ENCODE measurements at places on chromosomes 12 and 14.
A peak's percentile ranks its signal among the peaks of the same experiment; 100 is the strongest.

GRCh38 chr14:24911324-24912109, 138.4 kb downstream of the STXBP6 start:
- no peak for DNase-seq

GRCh38 chr12:129150721-129151120, 297.4 kb downstream of the GLT1D1 start:
- DNase-seq: no peak

GRCh38 chr12:21301-22189, 45.0 kb upstream of the IQSEC3 start:
- DNase-seq: no peak

DNA sequence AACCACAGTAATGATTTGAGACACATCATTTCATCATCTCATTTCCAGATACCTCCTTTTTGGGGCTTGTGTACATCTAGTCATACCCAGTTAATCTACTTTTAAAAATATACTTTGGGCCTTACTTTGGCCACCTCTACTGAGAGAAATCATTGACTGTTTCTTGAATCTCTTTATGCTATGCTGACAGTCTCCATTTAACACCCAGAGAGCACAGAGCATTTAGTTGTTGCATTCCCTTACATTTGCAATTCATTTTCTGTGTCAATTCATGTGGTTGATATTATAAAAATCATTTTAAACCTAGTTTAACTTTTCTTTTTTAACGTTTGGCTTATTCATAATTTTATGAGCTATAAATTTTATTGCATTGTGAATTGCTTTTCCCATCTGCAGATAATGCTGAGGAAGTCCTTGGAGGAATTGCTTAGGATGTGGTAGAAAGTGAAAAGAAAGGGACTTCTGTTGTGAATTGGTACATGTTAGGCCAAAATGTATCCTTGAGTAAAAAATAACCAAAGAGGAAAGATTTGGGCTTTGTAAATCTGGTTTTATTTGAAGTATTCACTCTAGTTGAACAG, 17.0 kb upstream of the SLC15A5 start:
- DNase-seq: no peak

DNA sequence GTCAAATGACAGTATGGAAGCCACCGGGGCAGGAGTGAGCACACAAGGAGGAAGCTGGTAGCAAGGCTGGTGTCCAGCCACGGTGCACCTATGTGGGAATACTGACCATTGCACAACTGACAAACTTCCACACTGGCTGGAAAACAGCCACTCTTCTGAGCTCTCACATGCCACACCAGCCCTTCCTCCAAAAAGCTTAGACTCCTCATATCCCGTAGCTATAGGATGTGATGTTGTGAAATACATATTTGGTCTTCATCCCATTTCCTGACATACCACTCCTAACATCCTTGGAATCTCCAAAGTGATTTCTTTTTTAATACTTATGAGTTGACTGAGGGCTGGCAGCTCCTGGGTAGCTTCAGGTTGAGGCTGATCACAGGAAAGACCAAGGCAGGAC, 103.6 kb downstream of the NTF3 start:
- no peak for DNase-seq

- DNase-seq: no peak
Measured at GRCh38 chr14:89844508-89844907, 110.0 kb downstream of the EFCAB11 start.

DNA sequence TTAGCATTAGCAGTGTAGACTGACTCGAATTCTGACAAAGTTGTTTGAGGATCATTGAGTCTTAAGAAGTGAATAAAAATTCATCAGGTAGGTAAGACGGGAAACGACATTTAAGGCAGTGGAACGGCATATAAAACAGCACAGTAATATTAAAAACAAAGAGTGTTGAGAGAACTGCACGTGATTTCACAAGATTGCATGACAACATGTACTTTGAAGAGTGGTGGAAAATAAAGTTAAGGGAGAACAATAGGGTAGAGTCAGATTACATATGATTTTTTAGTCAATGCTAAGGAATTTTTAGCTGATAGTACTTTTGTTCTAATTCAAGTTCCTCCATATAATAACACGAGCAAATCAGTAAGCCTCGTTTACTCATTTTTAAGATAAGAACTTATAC, 115.4 kb downstream of the SOX5 start:
- DNase-seq: no peak

DNA sequence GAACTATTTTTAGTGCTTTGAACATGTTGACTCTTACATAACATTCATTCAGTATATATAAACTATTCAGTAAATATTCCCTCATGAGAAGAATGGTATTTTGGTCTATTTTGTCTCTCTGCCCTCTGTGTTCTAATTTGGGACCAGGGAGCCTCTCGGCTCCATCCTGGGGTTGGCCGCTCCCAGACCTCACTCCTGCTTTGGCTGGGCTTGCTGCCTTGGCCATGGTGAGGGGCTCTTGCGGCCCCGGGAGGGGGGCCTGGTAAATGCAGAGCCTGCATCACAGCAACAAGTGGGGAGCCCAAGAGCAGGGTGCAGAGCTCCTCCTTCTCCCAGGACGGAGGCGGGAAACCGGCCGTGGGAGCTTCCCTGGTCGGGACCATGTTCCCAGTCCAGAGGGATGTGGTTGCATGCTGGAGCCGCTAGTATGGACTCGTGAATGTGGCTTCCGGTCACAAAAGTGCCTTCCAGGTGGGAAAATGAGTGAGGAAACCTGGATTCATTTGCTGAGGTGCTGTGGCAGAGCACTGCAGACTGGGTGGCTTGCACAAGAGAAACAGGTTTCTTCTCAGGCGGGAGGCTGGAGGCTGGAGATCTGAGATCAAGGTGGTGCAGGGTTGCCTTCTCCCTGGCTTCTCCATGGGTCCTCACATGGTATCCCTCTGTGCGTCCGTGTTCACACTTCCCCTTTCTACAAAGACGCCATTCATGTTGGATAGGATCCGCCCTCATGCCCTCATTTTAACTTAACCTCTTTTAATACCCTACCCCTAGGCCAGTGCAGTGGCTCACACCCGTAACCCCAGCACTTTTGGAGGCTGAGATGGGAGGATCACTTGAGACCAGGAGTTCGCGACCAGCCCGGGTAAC, 250.2 kb downstream of the CACNA1C start:
- no peak for DNase-seq

GRCh38 chr14:89669193-89669592, 252.2 kb upstream of the FOXN3 start:
- no peak for DNase-seq

DNA sequence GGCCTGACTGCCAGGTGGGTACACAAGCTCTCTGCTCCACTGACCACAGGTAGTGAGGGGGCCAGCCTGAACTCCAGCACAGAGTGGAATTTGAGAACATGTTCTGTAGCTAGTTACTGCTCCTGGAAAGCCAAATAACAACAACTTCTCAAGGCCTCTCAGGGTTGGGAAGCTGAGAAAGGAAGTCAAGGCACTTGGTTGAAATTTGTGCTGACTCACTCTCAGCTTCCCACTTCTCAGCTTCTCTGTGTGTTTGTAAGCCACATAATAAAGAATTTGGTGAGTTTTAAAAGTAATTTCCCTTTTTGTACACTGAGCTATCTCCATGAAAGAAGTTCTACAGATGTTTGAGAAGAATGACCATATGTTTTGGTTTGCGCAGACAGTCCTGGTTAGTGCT, 234.9 kb downstream of the KTN1 start:
- no peak for DNase-seq

DNA sequence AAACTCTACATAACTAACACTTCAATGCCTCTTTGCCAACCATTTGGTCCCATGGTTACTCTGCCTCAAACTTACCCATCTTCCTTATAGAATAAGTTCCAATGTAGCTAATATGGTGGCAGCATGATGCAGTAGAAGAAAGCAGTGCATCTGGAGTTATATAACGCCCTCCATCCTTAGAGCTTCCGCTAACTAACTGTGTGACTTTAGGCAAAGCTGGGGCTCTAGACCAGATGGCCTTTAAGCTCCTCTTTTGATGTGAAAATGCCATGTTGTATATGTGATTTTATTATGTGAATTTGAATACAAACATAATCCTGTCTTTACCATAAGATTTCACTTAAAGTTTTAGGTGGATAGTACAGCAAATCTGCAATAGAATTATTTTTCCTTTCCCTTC, 6.1 kb downstream of the ABCD2 start:
- no peak for DNase-seq

- DNase-seq: no peak
Measured at GRCh38 chr14:105487986-105488777, 1.5 kb downstream of the CRIP1 start.

GRCh38 chr12:12327802-12328201, 22.2 kb downstream of the MANSC1 start:
- DNase-seq: peak; percentile 26

GRCh38 chr14:100662879-100663760, 63.6 kb upstream of the DLK1 start:
- peak; percentile 63 for DNase-seq

DNA sequence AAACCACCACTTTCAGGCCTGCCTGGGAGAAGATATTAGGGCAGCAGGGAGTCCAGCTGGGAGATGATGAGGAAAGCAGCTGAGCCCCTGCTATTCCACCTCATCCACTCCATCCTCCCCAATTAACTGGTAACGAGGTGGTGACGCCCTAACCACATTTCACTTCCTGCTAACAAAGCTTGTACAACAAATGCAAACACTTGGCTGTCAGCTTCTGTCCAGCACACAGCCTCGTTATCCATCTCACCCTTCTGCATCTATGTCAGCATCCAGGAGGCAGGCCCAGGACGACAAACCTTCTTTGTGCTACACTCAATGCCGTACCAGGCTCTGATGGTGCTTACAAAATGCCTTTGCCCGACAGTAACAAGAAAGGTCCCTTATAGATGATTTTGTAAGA, 225.4 kb downstream of the APAF1 start:
- peak; percentile 30 for DNase-seq

DNA sequence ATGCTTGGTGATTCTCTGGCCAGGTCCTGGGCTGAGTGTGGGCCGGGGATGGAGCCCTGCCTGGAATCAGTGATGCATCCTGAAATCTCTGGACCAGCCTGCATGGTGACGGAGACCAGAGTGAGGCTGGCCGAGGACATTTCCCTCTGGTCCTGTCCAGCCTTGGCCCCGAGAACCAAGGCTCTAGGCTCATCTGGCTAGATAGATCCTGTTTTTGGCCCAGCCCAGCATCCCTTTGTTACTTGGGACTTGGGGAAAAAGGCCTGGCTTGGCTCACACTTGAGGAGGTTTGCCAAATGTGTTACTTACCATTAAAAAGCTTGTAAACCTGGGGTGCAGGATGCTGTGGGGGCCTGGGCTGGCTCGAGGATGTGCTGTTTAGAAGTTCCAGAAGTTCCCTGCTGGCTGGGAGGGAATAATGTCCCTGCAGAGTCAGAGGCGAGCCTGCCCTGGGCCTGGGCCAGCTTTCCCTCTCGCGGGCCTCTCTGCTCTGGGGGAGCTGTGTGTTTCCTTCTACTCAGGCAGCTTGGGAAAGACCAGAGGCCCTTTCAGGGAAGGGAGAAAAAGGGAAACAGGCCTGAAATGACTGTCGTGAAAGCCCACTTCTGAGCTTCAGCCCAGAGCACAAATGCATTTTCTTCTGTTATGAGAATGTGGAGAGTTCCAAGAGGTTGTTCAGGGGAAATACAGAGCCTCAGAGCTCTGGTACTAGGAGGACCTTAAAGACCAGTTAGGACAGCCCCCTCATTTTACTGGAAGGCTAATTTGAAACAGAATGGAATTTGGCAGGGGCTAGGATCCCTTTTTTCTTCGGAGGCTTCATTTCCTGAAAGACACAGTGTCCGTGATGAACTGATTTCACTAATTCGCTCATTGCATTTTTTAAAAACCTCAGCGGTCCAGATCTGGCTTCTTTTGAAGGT, 47.2 kb upstream of the CTDSP2 start:
- DNase-seq: no peak

GRCh38 chr12:41264281-41264680, 76.2 kb downstream of the PDZRN4 start:
- no peak for DNase-seq

DNA sequence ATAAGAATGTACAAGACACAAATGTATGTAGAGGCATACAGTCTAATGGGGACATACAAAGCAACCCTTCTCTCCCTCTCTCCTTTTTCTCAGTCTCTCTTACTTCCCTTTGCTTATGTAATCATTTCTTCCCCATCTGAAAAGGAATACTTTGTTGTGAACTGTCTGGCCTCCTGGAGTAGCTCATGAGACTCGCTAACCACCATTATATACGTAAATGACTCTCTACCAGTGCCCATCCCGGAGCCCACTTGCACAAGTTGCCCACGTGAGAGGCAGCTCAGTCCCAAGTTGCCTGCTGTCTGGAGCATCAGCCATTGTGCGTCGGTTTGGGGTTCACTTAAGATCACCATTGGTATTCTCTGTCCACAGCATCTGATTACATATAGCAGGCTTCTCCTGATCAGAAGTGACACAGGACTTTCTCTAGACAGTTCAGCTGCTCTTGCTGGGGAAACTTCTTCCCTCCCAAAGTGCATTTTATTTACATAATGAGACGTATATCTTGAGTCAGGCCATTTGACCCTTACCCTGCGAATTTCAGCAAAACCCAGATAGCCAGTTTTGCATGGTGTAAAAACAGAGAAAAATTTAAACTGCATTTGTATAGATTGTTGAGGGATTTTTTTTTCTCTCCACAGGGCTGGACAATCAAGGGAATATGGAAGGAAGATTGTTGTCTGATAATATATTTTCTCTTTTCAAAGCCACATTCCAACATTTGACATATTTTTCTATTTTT, 220.7 kb upstream of the EGLN3 start:
- no peak for DNase-seq

GRCh38 chr14:21724090-21724973, 50.7 kb upstream of the OR4E1 start:
- no peak for DNase-seq

- no peak for DNase-seq
Measured at GRCh38 chr12:78430551-78430950, 434.0 kb upstream of the SYT1 start.

DNA sequence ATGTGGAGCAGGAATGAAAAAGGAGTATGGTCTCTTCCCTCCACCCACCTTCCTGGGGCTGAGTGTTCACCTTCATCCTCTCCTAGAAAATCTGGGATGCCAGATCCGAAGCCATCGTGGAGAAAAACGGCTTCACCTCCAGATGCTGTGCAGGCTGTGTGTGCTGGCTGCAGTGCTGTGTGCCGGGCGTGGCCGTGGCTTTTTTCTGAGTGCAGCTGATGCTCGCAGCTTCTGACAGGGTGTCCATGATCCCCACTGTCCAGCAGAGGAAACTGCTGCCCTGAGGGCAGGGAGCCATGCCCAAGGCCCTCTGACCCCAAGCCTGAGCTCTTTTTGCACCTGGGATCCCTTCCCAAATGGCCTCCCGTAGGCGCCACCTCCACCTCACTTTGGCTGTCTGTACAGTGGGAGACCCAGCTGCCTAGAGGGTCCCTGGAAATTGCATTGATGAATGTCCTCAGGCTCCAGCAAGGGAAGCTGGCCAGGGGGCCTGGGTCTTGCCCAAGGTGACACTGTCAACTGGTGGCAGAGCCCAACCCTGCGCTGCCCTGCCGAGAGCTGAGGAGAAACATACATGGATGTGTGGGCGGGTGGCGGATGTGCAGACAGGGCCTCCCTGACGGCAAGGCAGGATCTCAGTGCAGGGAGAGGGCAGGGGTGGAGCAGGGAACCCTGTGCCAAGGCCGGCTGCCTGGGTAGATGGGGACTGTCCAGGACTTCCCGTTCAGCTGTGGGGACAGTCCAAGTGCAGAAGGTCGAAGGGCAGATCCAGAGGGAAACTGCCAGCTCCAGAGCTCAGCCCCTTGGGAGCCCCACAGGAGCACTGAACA, 53.3 kb downstream of the BEGAIN start:
- no peak for DNase-seq

GRCh38 chr14:64554556-64554955, 4.8 kb downstream of the PPP1R36 start:
- no peak for DNase-seq

GRCh38 chr12:63304887-63305316, 153.9 kb upstream of the AVPR1A start:
- DNase-seq: no peak

GRCh38 chr12:103930787-103931735, 851 bp downstream of the HSP90B1 start:
- DNase-seq: no peak
